ENCODE measurements at places on chromosomes 7 and 10. TPM values are rescaled to one million over a fixed set of nuclear protein-coding genes. Genes with fewer than 3 reads are reported as not detected.

The ZNF316 gene
- total RNA-seq = 46.2 TPM

The GLI3 gene
- 3.1 TPM for total RNA-seq

The PSD gene
- total RNA-seq = 2.4 TPM

The HTR5A gene
- not detected for total RNA-seq

The GCK gene
- not detected for total RNA-seq

DNA sequence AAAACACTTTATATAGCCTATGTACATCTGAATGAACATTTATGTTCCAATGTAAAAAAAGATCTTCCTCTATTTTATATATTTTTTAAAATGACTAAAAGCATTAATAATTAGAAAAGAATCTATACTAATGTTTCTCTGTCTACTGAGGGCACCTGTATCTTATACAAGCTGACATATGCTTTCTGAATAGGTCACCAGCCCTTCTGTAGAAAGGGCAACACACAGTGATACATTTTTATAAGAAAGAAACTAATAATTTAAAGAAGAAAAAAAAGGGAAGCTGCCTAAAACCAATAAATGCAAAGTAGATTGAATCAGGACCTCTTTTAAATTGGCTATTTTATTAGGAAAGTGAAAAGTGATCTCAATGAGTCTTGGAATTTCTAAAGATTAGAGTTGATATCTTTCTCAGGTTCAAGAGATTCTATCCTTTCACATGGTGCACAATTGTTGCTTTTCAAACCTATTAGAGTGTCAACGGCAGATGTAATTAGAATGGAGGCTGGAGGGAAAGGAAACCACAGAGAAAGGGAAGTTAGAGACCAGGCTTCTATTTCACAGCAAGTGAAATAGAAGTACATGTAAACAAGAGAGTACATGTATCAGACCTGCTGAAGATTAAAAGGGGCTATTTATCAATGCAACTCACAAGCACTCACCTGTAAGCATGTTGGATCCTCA lies 6.3 kb downstream of the MTPN start:
- H3K27ac ChIP-seq = peak overlapping the region; percentile 49
- peaks cover 17% of the 10 kb centered on the region for H3K36me3 ChIP-seq
- no peak for DNase-seq
- H3K27me3 ChIP-seq = no peaks in the 10 kb centered on the region

GRCh38 chr10:72466018-72466417 lies 111.3 kb upstream of the DNAJB12 start:
- no peak overlapping the region for H3K27ac ChIP-seq
- no peaks in the 10 kb centered on the region for H3K4me1 ChIP-seq
- peaks cover 3% of the 10 kb centered on the region for H3K36me3 ChIP-seq
- no peaks in the 10 kb centered on the region for H3K27me3 ChIP-seq

DNA sequence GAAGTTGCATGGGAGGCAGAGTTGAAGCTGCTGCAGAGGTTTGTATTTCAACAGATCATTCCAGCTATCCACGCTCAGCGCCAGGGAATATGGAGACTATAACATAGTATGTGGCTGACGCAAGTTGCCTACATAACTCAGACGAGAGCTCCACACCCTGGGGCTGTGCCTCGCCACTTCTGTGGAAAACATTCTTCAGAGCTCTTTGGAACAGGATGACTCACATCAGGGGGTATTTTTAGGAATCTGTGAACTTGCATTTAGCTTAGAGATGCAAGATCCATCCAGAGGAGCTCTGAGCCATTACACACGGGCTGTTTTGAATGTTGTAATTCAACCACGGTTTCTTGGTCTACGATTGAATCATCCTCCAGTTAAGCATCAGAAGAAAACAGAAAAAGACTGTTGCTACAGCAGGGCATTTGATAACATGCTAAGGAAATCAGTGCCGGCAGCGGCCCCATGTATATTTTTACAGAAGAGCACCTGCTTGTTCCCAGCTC lies 481.5 kb upstream of the AKR1E2 start:
- H3K27me3 ChIP-seq = no peaks in the 10 kb centered on the region
- H3K4me3 ChIP-seq = no peak overlapping the region
- H3K27ac ChIP-seq = no peak overlapping the region
- no peak for DNase-seq

DNA sequence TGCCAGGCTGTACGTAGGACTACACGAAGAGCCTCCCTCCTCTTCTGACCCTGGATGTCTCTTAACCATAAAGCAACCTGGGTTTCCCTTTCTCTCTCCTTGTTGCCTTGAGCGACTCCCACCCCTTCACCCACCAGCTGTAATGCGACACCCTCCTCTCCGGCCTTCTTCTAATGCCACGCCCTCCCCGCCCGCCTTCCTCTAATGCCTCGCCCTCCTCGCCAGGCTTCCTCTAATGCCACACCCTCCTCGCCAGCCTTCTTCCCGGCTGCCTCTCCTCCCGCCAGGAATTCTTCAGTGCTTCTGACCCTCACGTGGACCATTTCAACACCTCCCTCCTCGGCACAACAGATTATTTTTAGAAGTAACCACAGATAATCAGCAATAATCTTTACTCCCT lies 348.5 kb upstream of the SHH start:
- H3K4me1 ChIP-seq = no peaks in the 10 kb centered on the region
- no peaks in the 10 kb centered on the region for H3K27me3 ChIP-seq
- H3K27ac ChIP-seq = no peak overlapping the region
- DNase-seq = no peak

GRCh38 chr7:15389073-15389472 lies 172.7 kb downstream of the AGMO start:
- H3K36me3 ChIP-seq = no peaks in the 10 kb centered on the region
- H3K4me1 ChIP-seq = no peaks in the 10 kb centered on the region

DNA sequence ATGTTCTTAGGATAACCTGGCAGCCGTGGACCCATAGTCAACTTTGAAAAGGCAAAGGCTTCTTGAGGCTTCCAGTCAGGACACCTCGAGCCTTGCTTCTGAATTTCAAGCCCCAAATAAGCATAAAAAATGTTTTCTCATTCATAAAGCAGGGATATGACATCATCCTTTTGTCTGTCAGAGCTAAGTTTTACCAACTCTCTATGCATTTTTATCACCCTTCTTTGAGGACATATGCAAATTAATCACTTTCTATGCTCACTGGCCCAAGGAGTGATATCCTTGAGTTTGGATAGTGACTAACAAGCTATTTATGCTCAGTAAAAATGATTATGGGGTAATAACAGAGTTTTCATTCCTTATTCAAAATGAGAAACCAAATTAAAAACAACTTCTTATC lies 159.4 kb downstream of the ANLN start:
- H3K36me3 ChIP-seq = peaks cover 48% of the 10 kb centered on the region
- no peak overlapping the region for H3K27ac ChIP-seq
- no peak for DNase-seq
- H3K27me3 ChIP-seq = no peaks in the 10 kb centered on the region
- no peak overlapping the region for H3K4me3 ChIP-seq

- H3K4me3 ChIP-seq = no peak overlapping the region
- no peaks in the 10 kb centered on the region for H3K27me3 ChIP-seq
Measured at GRCh38 chr10:25113191-25114035, 61.4 kb upstream of the GPR158 start.

- H3K27ac ChIP-seq = no peak overlapping the region
- DNase-seq = no peak
- no peaks in the 10 kb centered on the region for H3K4me1 ChIP-seq
- no peak overlapping the region for H3K4me3 ChIP-seq
Measured at GRCh38 chr7:98295467-98296192, 14.1 kb downstream of the BRI3 start.

DNA sequence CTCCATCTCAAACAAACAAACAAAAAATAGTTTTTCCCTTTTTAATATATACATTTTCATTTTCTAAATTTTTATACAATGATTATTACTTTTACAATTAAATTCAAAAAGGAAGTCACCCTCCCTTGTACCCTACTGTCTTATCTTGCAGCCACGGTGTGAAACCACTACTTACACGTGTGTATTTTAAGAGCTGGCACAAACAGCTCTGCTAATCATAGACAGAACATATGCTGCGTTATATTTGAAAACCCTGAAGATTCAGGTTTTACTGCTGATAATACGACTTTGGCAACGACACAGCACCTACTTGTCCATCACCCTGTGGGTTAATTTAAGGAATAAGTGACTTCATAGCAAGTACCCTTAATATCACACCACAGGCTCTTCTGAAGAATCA lies 991 bp downstream of the ANKRD61 start:
- no peak for DNase-seq
- H3K27ac ChIP-seq = peak overlapping the region; percentile 48
- H3K27me3 ChIP-seq = no peaks in the 10 kb centered on the region
- H3K4me3 ChIP-seq = no peak overlapping the region
- peaks cover 43% of the 10 kb centered on the region for H3K36me3 ChIP-seq

GRCh38 chr7:143381427-143382125 lies 431 bp downstream of the ZYX start:
- peaks cover 87% of the 10 kb centered on the region for H3K4me1 ChIP-seq
- H3K27ac ChIP-seq = peak overlapping the region; percentile 77
- H3K36me3 ChIP-seq = peaks cover 3% of the 10 kb centered on the region
- peak overlapping the region; percentile 86 for H3K4me3 ChIP-seq
- peak; percentile 43 for DNase-seq
- no peaks in the 10 kb centered on the region for H3K27me3 ChIP-seq

DNA sequence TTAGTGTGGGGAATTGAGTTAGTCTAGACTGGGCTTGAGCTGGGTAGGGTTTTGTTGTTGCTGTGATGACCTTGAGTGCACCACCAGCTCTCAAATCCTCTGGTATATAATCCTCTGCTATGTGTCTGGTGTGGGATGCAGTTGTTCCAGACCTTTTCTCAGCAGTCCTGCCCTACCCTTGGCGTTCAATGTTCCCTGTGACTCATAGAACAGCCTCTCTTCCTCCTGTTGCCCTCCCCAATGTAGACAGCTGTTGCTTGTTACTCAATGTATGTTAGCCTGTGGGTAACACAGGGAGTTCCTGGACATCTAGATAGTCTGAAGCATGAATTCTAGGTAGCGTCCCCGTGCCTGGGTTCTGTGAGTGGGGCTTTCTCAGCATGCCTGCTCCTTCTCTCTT lies 19.8 kb downstream of the ACBD7 start:
- H3K27me3 ChIP-seq = no peaks in the 10 kb centered on the region
- no peaks in the 10 kb centered on the region for H3K4me1 ChIP-seq
- H3K27ac ChIP-seq = no peak overlapping the region
- H3K36me3 ChIP-seq = no peaks in the 10 kb centered on the region
- no peak overlapping the region for H3K4me3 ChIP-seq
- no peak for DNase-seq

DNA sequence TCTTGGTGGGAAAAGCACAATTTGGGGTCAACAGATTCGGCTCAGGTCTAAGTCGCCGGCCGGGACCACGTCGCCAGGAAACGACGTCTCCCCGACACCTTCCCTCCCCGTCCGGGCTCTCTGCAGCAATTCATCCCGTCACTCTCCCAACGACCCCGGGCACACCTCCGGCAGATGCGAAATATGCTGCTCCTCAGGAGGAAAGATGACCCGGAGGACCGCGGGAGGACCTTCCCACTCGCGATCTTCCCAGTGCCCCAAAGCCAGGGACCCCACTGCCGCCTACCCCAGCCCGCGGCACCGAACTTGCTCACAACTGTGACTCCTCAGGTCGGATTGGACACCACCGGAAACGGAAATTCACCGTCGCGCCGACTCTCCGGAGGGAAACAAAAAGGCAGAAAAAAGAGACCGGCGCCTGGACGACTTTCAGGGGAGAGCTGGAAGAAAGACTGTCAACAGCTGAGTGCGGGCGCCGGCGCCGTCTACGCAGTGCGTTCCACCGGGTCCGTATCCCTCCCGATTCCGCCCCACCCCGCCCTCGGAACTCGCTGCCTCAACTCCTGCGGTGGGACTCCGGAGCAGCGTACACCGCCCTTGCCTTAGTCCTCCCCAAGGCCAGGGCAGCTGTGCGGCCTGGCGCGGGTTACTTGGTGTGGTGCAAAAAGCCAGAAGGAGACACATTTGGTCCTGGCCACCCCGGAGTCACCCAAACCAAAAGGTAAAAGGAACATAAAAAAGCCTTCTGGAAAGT lies 13.8 kb upstream of the SEC24C start:
- H3K4me3 ChIP-seq = peak overlapping the region; percentile 87
- peak overlapping the region; percentile 91 for H3K27ac ChIP-seq
- peaks cover 33% of the 10 kb centered on the region for H3K36me3 ChIP-seq
- peak; percentile 86 for DNase-seq
- H3K27me3 ChIP-seq = no peaks in the 10 kb centered on the region

DNA sequence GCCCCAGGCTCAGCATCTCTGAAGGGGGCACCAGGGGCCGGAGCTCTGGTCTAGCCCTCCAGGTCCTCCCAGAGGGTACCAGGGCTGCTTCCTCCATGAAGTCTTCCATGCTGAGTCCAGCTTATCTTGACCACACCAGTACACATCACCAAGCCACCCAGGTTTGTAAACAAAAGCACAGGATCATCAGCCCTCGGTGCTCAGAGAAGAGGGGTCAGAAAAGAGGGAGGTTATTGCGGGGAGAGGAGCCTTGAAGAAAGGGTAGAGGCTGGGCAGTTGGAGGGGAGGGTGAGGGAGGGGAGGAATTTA lies 23.9 kb downstream of the AQP1 start:
- H3K27ac ChIP-seq = no peak overlapping the region
- H3K27me3 ChIP-seq = peaks cover 2% of the 10 kb centered on the region
- peaks cover 5% of the 10 kb centered on the region for H3K4me1 ChIP-seq
- no peak overlapping the region for H3K4me3 ChIP-seq
- H3K36me3 ChIP-seq = no peaks in the 10 kb centered on the region
- no peak for DNase-seq

GRCh38 chr7:158097106-158097452 lies 490.5 kb downstream of the PTPRN2 start:
- no peaks in the 10 kb centered on the region for H3K27me3 ChIP-seq
- H3K27ac ChIP-seq = no peak overlapping the region
- H3K36me3 ChIP-seq = no peaks in the 10 kb centered on the region
- no peak for DNase-seq
- no peak overlapping the region for H3K4me3 ChIP-seq
- H3K4me1 ChIP-seq = no peaks in the 10 kb centered on the region

- no peak for DNase-seq
- H3K36me3 ChIP-seq = no peaks in the 10 kb centered on the region
- H3K4me1 ChIP-seq = peaks cover 11% of the 10 kb centered on the region
- no peak overlapping the region for H3K27ac ChIP-seq
- no peak overlapping the region for H3K4me3 ChIP-seq
- no peaks in the 10 kb centered on the region for H3K27me3 ChIP-seq
Measured at GRCh38 chr7:94912085-94912484, 4.7 kb downstream of the PPP1R9A start.

DNA sequence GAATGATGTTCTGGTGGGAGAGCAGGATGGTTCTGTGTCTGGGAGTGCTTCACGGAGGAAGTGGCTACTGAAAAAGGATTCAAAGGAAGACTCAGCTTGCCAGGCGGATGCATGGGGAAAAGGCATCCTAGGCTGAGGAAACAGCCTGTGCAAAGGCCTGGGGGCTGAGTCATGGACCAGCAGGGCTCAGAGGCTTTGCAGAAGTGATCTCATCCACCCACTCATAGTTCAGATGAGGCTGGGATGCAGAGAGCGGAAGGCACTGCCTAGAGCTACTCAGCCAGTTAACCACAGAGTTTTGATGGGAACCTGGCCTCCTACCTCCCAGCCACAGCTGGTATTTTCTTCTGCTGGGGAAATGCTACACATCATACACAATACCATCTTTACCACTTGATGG lies 15.8 kb upstream of the ADAMTS14 start:
- DNase-seq = no peak
- no peaks in the 10 kb centered on the region for H3K36me3 ChIP-seq
- H3K27me3 ChIP-seq = no peaks in the 10 kb centered on the region
- no peak overlapping the region for H3K27ac ChIP-seq
- H3K4me1 ChIP-seq = no peaks in the 10 kb centered on the region

GRCh38 chr10:81082621-81083376 lies 545.1 kb downstream of the SH2D4B start:
- no peak overlapping the region for H3K4me3 ChIP-seq
- no peak overlapping the region for H3K27ac ChIP-seq
- no peak for DNase-seq
- no peaks in the 10 kb centered on the region for H3K36me3 ChIP-seq
- no peaks in the 10 kb centered on the region for H3K4me1 ChIP-seq
- H3K27me3 ChIP-seq = no peaks in the 10 kb centered on the region
